ENCODE measurements at places on chromosomes 3 and 15.

GRCh38 chr15:78208341-78208844, 26.0 kb downstream of the ACSBG1 start:
- DNase-seq, result no peak

DNA sequence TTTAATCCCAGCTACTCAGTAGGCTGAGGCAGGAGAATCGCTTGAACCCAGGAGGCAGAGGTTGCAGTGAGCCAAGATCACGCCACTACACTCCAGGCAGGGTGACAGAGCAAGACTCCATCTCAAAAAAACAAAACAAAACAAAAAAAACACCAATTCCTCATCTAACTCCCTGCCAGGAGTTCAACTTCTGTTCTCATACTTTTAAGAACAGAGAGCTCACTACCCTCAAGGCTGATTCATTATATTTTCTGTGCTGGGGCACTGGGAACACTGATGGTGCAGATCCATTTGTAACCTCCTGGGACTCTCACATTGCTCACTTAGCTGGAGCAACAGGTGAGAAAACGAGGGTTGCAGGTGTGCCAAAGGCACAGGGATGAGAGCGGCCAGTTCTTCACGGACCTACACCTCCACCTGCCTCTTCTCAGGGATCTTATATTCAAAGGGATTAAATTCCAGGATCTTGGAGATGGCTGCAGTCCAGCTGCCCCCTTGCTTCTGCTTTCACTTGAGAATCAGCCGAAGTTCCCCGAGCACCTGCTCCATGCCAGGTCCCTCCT, 12.3 kb upstream of the CSK start:
- no peak for DNase-seq

- DNase-seq, result no peak
These were observed 3.8 kb downstream of the RNU6-1 start for GRCh38 chr15:67836134-67836455.

DNA sequence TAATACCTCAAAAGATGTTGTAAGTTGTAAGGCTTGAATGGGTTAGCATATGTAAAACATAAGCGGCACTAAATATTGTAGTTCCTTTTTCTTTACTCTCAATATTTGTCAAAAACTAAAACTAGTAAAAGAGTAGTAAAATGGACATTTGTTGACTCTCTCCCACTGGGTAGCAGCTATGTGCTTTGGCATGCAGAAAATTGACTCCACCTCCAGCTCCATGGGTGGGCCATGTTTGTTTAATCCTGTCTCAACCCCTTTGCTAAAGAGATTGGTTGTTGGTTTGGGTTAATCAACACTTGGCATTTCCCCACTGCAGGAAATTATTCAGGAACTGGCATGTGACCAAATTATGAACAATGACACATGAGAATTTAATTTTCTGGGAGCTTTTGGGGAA, 114.8 kb downstream of the EOMES start:
- DNase-seq, result no peak

DNA sequence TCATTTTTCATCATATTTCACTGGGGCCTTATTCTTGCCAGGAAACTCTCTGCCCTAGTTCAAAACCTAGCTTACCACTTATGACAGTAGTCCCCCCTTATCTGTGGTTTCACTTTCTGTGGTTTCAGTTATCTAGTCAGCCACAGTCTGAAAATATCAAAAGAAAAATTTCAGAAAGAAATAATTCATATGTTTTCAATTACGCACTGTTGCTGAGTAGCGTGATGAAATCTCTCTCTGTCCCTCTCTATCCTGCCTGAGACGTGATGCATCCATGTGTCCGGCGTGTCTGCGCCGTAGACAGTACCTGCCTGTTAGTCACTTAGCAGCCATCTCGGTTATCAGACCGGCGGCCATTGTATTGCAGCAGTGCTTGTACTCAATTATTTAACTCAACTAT, 369.9 kb upstream of the MCTP2 start:
- DNase-seq, result no peak

DNA sequence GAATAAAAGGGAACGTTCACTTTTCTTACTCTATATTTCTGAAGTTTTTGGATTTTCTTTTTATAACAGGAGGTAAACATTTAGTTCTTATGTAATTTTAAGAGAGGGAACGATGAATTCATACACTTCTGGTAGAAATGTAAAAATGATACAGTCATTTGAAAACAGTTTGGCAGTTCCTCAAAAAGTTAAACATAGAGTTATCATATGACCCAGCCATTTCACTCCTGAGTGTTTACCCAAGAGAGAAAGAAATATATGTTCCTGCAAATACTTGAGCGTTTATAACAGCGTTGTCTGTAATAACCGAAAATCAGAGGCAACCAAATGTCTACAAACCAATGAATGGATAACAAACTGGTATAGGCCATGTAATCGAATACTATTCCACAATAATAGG, 20.8 kb upstream of the CCR9 start:
- no peak for DNase-seq

GRCh38 chr15:97968380-97968779, 7.9 kb downstream of the ARRDC4 start:
- no peak for DNase-seq

DNA sequence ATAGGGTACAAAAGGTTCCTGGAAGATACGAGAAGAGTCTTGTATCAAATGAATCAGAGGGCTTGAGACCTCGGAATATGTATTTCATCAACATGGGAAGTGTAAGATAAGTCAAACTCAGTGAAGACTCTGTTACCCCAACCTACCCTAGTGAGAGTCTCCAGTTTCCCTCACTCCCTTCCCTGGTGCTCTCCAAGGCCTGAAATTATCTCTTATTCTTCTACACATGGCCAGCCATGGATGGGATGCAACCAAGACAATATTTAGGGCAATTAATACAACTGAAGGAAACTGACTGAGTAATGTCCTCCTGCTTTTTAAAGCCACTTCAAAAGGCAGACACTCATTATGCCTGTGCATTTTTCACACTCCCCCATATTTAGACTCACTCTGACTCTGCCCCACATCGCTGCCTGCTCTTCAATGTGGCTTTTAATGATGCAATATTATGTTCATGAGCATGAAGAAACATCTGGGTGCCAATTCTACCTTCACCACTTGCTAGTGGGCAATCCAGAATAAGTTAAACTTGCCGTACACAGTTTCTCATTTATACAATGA, 137.1 kb upstream of the THBS1 start:
- no peak for DNase-seq

DNA sequence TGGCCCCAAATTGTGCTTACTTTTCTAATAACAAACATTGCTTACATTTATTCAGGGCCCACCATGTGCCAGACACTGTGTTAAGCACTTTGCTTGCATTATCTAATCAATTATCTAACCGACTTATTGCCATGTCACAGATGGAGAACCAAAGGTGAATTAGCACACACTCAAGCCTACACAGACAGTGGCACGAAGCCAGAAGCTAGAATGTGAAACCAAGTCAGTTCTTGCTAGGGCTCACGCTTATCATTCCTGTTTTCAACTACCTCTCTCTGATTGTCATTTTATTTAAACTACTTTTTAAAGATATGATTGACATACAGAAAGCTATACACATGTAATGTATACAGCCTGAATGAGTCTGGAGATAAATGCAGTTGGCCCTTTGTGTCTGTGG, 215.7 kb upstream of the CFAP20DC start:
- DNase-seq, result no peak

GRCh38 chr3:143120716-143121240, 1.2 kb downstream of the CHST2 start:
- no peak for DNase-seq

DNA sequence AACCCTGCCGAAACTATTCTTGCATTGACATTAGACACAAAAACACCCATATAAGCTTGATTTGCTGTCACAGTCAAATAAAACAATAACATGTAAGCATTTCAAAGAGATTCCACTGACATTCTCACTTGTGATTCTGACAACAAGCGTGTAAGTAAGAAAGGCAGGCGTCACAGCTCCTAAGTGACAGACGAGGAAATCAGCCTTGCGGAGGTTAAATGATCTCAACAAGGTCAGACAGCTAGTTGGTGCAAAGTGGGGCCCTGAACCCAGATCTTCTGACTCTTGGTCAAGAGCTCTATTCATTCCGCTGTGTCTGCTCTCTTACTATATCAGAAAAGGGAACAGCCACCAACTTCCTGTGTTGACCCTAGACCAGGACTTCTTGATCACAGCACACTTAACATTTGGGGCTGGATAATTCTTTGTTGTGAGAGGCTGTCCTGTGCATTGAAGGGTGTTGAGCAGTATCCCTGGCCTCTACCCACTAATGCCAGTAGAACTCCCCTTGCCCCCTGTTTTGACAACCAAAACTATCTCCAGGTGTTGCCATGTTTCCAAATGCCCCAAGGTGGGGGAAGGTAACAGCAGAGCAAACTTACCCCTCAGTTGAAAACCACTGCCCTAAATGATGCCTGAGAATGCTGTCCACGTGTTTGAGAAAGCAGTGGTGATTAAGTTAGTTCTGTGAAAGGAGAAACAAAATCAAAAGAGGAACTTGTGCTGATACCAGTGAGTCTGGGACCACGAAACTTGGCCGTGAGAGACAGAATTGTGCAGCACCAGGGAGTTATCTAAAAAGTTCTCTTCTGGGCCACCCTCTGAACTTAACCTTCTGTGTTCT, 86.1 kb downstream of the LIPC start:
- DNase-seq, result no peak

DNA sequence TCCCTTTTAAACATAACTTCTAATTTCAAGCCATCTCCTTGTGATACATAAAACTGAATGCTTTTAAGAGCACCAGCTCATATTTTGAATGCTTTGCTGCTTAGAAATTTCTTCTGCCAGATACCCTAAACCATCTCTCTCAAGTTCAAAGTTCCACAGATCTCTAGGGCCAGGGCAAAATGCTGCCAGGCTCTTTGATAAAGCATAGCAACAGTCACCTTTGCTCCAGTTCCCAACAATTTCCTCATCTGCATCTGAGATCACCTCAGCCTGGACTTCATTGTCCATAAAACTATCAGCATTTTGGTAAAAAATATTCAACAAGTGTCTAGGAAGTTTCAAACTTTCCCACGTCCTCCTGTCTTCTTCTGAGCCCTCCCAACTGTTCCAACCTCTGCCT, 17.5 kb downstream of the OSTN start:
- DNase-seq, result no peak

DNA sequence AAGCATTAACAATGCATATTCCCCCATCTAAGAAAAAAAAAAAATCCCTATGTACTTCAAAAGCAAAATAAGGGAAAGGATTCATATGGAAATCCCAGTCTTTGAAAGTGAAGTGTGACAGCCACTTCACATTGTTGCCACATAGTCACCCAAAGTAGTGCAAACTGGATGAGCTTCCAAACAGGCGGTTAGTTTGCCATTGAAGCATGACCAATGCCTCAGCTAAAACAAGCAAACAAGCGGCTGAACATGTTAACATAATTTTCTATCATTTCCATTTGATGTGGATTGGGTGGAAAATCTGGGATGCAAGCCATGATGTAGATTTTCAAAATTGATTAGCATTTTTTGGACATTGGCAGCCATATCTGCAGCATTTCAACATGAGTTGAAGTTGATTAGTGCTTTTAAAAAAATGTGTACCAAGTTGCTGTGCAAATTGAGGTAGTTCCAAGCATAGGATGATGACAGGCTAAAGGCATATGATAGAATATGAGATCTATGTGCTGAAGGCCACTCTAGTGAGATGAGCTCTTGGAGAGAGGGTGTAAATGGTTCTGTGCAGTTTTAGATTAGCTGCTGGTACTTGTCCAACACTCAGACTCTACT, 405.2 kb downstream of the NR2F2 start:
- DNase-seq, result no peak

DNA sequence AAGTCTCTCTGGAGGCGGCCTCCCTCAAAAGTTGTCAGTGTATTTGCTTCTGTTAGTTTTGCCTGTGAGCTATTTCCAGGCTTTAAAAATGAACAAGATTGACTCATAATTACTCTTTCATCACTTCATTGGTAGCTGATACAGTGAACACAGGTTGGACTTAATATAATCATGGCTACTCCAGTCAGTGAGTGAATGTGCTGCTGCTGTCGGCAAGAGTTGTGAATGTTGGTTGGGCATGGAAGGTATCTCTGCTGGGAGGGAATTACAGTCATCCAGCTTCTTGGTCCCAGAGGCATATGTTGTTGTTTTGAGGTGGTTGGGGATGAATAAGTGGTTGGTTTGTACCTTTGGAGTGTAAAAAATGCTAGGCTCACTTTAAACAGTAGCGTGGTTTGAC, 11.5 kb downstream of the TCF12 start:
- DNase-seq, result no peak

- no peak for DNase-seq
These were observed 220.3 kb upstream of the ATP10A start for GRCh38 chr15:26083457-26083856.

GRCh38 chr3:33023176-33024136, 72.0 kb downstream of the CCR4 start:
- DNase-seq, result no peak

- no peak for DNase-seq
These were observed 1126.6 kb downstream of the NAALADL2 start for GRCh38 chr3:175985781-175986180.

GRCh38 chr3:39434574-39434973, 28.1 kb downstream of the RPSA start:
- DNase-seq, result no peak

DNA sequence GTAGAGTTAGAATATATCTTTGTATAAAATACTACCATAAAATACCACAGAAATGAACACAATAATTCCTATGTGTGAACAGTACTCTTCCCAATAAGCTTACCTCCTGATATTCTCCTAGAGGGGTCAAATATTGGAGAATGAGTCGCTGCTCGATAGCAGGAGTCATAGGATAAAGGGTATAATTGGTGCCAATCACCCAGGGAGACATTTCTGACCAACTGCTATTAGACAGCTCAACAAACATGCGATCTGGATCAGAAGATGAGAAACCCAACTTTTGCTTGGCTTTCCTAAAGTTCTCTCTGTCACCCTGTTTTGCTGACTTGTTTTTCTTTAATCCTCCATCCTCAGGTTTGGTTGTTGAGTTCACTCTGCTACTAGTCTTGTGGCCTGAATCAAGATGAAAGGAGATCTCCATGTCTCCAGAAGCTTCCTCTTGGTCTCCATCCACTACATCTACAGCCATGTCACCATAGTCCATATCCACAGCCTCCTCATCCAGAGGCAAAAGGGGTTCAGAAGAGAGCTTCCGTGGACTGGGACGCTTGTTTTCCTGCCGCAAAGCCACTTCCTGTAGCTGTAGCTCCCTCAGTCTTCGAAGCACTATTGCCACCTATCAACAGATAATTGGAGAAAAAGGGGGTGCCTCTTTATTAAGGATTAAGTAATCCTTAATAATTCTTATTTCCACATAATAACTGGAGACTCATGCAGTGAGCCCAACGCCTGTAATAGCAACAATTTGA, 50.4 kb downstream of the RBM15B start:
- no peak for DNase-seq
